ENCODE measurements at places on chromosomes 3 and 15.

- no peak for DNase-seq
These were observed 241.4 kb upstream of the SOX2 start for GRCh38 chr3:181470349-181470748.

DNA sequence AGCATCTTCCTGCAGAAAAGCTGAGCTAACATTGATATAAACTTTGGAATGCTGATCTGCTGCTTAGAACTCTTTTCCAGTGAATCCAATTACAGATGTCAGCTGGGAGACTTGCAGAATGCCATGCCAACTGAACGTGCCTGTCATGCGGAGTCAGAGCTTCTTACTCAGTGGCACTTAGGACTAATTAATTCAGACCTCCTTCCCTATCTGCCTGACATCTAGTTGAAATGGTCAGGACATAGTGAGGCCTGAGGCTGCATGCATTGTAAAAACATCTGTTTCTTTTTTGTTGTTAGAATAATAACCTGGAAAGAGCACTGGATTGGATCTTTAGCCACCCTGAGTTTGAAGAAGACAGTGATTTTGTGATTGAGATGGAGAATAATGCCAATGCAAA is 112.6 kb downstream of the USP13 start:
- DNase-seq = no peak

GRCh38 chr3:124119056-124119716 is 127.3 kb upstream of the ROPN1 start:
- peak; percentile 75 for DNase-seq

DNA sequence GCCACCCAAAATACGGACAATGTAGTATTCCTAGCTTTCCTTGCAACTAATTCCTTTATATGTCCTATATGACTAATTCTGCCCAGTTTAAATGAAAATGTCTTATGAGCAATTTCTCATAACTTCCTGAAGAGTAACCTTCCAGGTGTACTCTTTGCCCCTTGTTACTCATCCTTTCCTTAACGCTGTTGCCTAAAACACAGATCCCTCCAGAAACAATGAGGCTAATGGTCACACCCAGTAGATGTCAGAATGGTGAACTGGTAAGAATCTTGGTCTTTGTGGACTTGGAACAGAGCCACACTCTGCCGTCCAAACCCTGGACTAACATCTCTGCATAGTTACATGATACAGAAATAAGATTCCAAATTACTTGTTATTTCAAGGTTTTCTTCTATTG is 497.9 kb downstream of the IGSF11 start:
- DNase-seq = no peak

DNA sequence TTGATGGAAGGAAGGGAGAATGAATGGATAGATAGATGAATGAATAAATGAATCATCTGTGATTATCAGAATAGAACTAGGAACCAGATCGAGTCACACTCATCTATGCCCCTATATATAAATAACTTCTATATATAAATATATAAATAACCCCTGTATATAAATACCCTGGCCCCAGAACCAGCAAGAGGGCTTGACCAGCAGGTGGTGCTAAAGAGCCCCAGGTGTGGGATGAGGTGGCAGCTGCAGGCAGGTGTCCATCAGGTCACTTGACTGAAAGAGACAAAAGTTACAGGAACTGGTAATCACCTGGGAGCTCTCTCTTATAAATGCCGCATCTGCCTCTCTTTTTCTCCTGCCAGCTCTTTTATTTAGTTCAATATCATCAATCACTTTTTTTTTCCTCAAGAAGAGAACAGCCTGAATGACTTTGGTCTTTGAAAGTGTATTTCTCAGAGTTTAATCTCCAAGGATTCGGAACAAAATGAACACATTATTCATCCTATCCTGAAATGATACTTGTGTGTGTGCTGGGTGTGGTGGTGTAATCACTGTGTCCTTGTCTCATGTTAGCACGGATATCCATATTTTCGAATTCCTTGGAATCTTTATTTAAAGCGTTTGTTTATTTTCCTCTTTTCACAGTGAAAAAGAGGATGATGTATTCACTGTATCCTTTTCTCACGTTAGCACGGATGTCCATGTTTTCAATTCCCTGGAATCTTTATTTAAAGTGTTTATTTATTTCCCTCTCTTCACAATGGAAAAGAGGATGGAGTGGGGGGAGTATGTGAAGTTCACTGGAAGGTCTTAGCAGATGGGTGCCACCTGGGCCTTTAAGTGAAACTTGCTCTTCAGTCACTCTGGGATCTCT is 35.4 kb upstream of the ATG7 start:
- peak; percentile 69 for DNase-seq

GRCh38 chr3:128226186-128226725 is 73.0 kb downstream of the EEFSEC start:
- DNase-seq = no peak

- no peak for DNase-seq
These were observed 7.9 kb upstream of the SSUH2 start for GRCh38 chr3:8652324-8652987.

DNA sequence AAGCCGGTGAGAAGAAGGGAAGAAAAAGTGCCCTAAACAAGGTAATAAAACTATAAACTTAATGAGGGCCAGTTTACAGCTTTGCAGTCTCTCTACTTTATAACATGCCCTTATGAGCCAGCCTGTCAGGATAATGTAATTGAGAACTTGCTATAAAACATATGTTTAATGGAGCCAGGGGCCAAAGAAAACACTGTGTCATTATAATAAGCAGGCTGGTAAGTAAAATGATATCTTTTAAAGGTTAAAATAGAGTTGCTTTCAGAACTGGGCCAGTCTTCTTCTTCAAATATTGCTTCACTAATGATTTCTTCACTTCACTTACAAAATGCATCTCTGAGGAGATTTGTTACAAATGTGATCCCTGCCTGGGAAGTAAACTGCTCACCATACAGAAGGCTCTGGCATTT is 192.5 kb downstream of the SHOX2 start:
- DNase-seq = no peak

GRCh38 chr15:38421069-38421690 is 32.7 kb upstream of the FAM98B start:
- no peak for DNase-seq

GRCh38 chr3:129827765-129828164 is 65.7 kb downstream of the TMCC1 start:
- peak; percentile 29 for DNase-seq

- no peak for DNase-seq
These were observed 151.8 kb downstream of the NSMCE3 start for GRCh38 chr15:29117778-29118177.

DNA sequence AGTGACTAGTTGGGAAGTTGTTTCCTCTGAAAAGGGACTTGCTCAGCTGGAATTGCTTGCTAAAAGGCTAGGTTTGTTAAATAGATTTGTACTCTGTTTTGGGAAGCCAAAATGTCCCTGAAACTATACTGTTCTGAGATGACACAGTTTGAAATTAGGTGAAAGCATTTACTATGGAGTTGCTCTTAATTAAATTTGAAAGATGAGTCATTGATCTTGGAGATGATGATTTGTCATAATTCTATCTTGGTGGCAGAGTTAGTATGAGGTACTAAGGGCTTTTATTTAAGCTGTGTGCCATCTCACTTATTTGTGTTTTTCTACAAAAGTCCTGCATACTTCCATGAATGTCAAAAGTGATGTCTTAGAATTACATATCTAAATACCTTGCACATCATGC is 320.9 kb downstream of the PTPRG start:
- no peak for DNase-seq

- no peak for DNase-seq
These were observed 301.7 kb downstream of the NTRK3 start for GRCh38 chr15:87954793-87955192.

DNA sequence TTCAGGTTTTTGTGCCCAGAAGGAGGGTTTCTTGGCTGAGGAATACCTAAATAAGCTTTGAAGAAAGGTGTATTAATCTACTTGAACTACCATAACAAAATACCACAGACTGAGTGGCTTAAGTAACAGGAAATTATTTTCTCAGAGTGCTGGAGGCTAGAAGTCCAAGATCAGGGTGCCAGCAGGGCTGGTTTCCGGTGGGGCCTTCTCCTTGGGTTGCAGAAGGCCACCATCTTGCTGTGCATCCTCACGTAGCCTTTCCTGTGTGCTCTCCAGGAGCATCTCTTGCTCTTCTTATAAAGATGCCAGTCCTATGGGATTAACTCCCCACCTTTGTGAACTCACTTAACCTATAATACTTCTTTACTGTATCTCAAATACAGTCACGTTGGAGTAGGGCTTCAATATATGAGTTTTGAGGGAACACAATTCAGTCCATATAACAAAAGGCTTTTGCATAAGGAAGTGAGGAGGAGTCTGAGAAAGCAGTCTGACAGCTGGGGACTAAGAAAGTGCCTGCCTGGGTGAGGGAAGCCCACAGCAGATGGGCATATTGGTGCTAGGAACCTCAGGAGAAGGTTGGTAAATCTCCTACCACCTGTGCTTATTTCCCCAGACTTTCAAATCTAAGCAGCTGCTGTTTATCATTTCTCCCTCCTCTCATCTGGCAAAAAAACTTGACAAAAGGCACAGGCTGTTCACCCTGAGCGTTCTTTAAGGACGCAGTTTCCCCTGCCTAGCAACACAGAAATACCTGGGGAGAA is 89.6 kb upstream of the CBLB start:
- DNase-seq = no peak

DNA sequence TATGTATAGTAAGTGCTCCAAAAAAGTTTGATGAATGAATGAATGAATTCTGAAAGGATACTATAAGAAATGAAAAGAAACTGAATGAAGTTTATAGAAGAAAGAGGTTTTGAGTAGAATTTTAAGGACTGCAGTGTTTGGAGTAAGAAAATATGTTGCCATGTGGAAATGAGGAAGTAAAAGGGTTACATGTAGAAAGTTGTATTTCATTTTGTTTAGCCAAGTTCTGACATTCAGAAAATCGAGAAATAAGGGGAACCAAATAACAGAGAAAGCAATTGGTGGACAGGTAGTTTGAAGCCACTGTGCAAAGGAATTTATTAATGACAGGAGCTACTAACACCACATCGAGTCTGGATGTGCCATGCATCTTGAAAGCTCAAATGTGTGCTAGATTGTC is 200.7 kb downstream of the SATB1 start:
- no peak for DNase-seq

- DNase-seq = no peak
These were observed 174.5 kb upstream of the TMC3 start for GRCh38 chr15:81548365-81549130.

DNA sequence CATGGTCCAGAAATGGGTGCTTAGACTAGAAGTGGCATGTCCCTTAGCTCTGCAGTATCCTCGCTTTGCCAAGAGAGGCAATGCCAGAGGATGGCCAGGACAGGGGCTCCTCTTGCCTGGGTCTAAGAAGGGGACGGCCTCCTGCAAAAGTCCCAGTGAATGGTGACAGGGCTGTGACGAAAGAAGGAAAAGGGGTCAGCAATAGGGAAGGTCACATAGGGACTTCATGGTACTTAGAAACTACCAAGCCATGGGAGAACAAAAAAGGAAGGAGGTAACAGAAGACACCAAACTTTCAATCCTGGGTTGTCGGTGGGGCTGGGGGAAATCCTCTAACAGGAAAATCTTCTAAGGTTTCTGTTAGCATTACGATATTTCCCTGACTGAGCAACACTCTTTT is 36.2 kb upstream of the ATOSA start:
- no peak for DNase-seq

DNA sequence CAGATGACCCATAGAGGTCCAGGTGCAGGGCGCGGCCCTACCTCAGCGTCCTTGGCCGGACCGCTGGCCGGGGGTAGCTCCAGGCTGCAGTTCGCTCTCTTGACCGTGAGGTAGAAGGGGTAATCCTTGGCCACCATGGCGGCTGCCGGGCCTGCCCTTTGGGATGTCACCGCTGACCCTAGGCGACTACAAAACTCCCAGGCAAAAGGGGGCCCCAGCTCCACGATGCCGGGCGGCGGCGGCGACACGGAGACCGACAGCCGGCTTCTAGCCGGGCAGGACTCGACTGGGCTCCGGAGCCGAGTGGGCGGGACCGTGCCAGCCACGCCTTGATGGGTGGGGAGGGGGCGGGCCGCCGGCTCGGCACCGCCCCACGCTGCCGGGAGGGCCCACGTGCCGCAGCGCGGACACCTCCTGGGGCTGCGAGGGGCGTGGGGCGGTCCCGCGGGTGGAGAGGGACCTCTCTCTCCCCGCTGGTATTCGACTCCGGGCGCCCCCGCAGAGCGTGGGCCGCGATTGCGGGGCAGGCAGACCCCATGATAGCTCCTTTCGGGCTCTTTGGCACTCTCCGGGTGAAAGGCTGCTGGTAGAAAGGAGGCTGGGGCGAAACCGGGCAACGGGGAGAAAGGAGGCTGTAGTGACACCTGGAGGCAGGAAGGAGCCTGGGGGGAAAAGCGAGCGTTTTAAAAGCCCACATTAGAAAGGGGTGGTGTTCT is at the start of gene ARHGEF3:
Gene ARHGEF3 (minus strand): TSS at position 288 of the 716 bp plus-strand sequence. CDS start 151 bp downstream, at position 137.
- DNase-seq = peak; percentile 72

GRCh38 chr15:33242165-33242564 is 47.7 kb upstream of the FMN1 start:
- DNase-seq = peak; percentile 33
